ENCODE measurements at places on chromosomes 3 and 15.
A peak's percentile ranks its signal among the peaks of the same experiment; 100 is the strongest.

GRCh38 chr3:194203482-194204041 lies 67.6 kb downstream of the HES1 start:
- no peak for DNase-seq

DNA sequence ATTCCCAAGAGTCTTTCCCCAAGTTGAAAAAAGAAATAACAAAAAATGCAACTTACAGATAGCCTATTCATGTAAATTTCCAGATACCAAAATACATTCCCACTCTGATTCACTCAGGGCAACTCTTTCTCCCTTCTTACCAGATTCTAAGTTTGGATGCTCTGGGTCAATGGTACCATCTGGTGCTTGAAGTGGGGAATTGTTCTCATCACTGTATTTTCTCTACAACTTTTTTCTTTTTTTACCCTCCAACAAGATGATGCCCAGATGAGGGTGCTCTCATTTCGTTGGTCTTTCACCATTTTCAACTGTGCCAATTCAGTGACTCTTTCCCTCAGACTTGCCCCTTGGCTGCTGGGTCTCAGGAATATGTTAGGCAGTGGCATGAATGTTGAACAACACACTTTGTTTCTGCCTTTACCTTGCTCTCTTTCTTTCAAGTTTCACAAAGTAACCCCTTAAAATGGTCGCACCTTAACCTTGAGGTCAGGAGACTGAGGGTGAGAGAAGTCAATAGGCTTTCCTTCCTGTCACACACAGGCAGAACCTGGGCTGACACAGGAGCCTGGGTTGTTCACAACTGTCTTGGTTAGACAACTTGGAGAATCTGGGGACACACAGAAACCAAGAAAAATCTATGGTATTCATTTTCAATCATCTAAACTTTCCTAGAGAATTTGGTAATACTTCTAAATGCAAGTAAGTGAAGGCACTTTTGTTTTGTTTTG lies 330.7 kb upstream of the SLCO3A1 start:
- DNase-seq = no peak

GRCh38 chr3:111156517-111156916 lies 84.9 kb downstream of the NECTIN3 start:
- no peak for DNase-seq

DNA sequence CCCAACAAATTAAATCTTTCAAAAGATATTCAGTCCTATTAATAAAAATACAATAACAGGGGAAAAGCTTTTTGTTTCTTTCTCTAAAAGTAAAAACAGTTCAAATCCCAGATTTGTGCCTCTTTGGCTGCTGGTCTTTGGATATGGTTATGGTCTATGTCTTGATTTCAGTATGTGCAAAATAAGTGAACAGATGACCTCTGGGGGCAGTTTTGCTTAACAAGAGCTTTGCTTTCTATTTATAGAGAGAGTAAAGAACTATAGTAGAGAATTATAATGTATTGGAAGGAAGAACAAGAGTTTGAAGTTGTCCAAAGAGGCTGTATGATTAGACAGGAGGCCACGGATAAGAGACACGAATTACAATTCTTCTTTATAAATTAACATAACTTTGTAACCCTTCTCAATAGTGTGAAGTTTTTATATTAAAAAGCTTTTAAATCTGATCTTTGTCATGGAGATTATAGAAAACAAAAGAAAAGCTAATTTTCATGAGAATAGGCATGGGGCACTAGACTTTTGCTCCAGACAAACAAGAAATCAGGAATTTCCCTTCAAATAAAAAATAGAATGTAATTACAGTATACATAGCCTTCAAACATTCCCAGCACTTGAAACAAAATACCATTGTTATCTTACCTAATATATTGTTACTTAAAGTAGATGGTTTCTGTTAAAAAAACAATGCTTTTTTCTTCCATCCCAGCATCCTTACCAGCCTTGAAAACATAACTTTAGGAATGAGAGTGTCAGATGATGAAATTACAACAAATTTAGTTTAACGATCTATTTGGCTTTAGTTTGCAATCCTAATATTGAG lies 432.7 kb upstream of the ARHGEF26 start:
- DNase-seq = no peak

- no peak for DNase-seq
Observed at GRCh38 chr3:157131861-157132260, 28.1 kb downstream of the CCNL1 start.

GRCh38 chr3:168517249-168518071 lies 421.7 kb upstream of the GOLIM4 start:
- DNase-seq = no peak

GRCh38 chr3:48409291-48410201 lies 20.3 kb downstream of the PLXNB1 start:
- DNase-seq = no peak

DNA sequence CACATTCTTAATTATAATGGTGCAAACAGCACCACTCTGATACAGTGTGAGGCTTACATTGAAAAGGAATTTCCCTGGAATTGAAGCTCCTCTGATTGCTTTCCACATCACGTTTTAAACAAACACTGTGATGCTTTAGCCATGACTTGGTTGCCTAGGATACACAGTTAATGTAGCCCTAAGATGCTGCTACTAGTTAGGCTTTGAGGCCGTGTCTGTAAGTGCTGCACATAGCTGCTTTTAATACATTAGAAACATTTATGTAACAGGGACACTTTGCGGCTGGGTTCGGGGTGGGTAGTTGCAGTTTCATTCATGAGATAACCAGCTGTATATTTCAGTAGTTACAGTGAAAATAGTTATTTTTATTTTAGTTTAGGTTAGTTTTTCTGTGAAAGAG lies 334.7 kb downstream of the NLGN1 start:
- peak; percentile 48 for DNase-seq

DNA sequence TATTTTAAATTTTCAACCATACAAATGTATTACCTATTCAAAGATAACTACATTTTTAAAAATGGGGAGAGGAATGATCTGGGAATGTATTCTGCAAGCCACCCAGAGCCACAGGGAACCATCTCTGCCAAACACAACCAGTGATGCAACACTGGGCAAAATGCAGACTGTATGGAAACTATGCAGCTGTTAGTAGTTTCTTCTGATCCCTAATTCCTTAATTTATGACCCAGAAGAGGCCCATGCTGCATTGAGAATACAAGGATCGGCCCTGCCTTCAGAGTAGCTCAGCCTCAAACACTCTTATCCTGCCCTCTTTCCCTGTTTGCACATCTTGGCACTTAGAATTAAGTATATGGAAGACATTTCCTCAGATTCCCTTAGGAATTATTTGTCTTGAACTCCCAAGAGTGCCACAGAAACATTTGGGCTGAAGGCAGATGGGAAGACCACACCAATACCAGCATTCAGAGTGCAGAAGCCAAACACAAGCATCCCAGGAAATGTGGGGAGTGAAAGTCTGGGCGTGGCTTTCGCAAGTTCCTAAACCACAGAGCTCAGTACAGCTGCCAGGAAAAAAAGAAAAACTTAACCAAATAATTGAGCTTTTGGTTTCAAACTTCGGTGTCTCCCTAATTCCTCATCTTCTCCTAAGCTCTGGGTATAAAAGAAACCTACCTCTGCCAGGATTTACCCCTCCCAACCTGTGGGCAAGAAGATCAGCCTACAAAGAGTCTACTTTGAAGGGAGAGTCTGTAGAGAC lies 5.3 kb downstream of the SNUPN start:
- DNase-seq = no peak

- DNase-seq = no peak
Observed at GRCh38 chr3:78734048-78734637, 1033.7 kb downstream of the ROBO1 start.

DNA sequence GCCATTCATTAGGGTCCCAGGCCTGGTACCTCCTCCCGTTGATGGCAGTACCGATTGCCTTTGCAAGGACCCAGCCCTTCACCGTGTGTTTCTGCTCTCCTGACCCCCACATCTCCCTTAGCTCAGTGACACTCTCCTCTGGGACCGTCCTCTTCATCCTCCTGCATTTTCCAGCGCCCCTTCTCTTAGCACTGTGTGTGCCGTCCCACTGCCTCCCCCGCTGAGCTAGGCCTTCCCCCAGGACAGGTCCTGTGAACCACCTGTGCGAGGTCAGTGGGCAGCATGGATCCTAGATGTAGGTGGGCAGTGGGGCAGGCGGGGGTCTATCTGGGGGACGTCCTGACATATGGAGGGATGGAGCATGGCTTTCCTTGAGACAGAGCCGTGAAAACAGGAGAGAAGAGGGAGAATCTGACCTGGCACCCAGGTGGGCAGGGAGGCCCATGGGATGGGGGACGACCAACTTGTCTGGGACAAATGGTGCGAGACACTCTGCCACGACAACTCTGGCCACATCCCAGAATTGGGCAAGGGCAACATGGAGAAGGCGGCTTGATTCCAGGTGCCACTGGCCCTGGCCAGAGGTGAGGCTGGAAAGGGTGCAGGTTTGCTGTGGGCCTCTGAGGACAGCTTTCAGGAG lies 87.7 kb upstream of the ALDH1L1 start:
- DNase-seq = no peak

DNA sequence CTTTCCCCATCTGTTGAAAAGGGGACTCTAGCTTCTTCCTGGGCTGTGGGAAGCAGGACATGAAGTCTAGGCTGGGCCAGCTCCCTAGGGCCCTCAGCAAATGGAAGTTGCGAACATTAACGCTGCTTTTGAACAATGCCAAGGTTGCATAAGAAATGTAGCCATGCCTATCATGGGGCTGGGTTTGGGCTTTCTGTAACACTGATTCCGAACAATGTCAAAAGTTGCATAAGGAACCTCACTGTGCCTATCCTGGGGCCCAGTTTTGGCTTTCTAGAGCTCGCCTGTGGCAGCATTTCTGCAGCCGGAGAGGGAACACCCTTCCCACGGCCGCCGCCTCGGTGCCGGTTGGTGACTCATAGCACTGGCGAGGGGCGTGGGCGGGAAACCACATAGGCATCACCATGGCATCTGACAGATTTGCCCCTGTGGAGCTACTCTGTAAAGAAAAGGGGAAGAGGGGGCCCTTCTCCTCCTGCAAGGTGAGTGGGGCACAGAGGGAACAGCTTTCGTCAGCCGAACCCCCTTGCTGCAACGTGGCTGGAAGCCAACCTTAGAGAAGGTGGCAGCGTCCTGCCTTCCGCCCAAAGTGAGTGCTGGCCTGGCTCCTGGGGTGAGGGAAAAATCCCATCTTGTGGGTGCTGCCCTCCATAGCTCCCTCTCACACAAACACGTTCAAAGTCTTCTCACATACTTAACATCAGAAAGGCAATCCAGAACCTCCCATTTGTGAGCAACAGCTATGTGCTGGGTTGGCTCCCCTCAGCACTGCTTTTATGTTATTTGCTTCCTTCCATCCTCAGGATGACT lies 46.6 kb upstream of the ATP2B2 start:
- DNase-seq = no peak

DNA sequence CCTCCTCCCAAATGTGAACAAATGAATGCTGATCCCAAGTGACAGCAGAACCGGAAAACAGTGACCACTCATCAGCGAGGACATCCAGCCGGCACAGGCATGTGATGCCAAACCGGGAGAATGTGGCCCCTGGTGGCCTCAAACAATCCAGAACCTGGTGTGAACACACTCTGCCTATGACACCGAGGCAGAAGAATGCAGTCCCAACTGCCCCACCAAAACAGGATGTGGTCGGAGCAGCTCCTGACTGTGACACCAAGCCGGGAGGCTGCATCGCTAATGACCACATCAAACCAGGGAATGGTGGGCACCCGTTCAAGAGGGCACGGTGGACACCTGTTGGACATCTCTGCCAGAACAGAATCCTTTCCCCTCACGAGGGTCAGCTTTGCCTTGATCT lies 15.4 kb downstream of the SCN5A start:
- DNase-seq = no peak

DNA sequence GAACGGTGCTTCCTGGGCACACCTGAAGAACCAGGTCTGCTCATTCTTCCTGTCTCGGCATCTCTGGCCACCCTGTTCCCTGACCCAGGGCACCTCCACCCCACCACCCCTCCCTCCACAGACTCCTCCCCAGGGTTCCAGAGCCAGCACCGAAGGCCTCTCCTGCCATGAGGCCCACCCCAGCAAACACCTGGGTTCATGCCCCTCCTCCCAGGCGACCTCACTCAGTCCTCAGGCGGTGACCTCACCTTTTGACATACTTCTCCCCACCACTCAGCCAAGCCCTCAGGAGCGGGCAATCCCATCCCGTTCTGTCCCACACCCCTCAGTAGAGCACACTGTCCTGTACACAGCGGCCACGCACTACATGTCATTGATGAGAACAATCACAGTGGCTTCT lies 72.3 kb downstream of the RPN1 start:
- no peak for DNase-seq

DNA sequence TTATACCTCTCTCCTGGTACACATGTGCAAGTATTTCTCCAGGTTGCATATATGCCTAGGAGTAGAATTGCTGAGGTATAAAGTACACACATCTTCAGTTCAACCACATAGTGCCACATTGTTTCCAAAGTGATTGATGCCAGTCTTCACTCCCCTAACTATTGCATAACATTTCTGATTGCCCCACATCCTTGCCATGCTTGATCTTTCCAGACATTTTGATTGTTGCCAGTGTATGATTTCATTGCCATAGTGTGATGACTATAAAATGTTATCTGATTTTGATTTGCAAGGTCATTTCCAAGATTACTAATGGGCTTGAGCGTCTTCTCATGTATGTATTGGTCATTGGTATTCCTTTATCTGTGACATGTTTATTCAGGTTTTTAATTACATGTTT lies 61.1 kb upstream of the MLF1 start:
- DNase-seq = no peak

GRCh38 chr3:16402451-16402850 lies 111.0 kb downstream of the RFTN1 start:
- DNase-seq = no peak

DNA sequence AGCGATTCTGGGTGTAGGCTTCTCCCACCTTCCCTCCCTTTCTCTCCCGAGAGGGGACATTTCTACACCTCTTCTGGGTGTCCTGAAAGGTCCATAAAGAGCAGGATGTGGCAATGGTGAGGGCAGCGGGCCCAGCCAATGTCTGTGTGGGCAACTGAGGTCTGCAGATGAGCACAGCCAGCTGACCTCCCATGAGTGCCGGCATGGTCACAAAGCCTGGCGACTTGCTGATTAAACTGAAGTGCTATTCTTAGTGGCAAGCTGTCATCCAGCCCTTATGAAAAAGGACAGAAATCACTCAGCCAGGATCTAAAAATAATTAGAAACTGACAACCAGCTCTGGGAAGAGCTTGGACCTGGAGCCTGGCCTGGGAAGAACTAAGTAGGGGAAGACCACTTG lies 124.3 kb upstream of the RGMA start:
- DNase-seq = peak; percentile 19

- DNase-seq = no peak
Observed at GRCh38 chr3:55474213-55474632, 12.9 kb downstream of the WNT5A start.

- no peak for DNase-seq
Observed at GRCh38 chr3:159813822-159814531, 174.7 kb upstream of the IL12A start.

Data from G401 (cell line).